Dermis microvascular lymphatic vessel endothelial cell (primary cell): ENCODE measurements at places on chromosomes 12 and 14. TPM values are rescaled to one million over a fixed set of nuclear protein-coding genes. Genes with fewer than 3 reads are reported as not detected.

CCDC91 gene
- 3.9 and 5.1 TPM in 2 replicates for total RNA-seq

TAS2R8 gene
- total RNA-seq, result not detected in 2 replicates

RERGL gene
- total RNA-seq, result not detected in 2 replicates

PHC1 gene
- total RNA-seq, result 6.5 and 8.2 TPM in 2 replicates

MTA1 gene
- 23.5 and 31.7 TPM in 2 replicates for total RNA-seq

ARHGAP9 gene
- total RNA-seq, result 0.13 TPM in 1 of 2 replicates, not detected in the other

PAX9 gene
- total RNA-seq, result not detected in 2 replicates

KERA gene
- not detected in 2 replicates for total RNA-seq

RNASE7 gene
- not detected in 2 replicates for total RNA-seq

PMCH gene
- total RNA-seq, result not detected in 2 replicates

ARHGEF25 gene
- total RNA-seq, result 0.77 and 1.6 TPM in 2 replicates

PPP1R1A gene
- not detected in 2 replicates for total RNA-seq

SLC39A5 gene
- not detected in 2 replicates for total RNA-seq

GPR162 gene
- total RNA-seq, result 0.51 and 0.76 TPM in 2 replicates

ACOT6 gene
- not detected in 2 replicates for total RNA-seq

TAS2R30 gene
- 1.3 and 2.0 TPM in 2 replicates for total RNA-seq

MYH7 gene
- total RNA-seq, result not detected in 2 replicates

PLCZ1 gene
- total RNA-seq, result not detected in 2 replicates

DIO3 gene
- total RNA-seq, result not detected in 2 replicates

RTN1 gene
- under 0.01 and 0.13 TPM in 2 replicates for total RNA-seq

GDF3 gene
- 0.51 and 1.0 TPM in 2 replicates for total RNA-seq

CBLN3 gene
- total RNA-seq, result 0.13 and 0.39 TPM in 2 replicates
